ENCODE measurements at places on chromosomes 12 and 14.

- DNase-seq: no peak
These were observed 22.9 kb downstream of the SAMD4A start for GRCh38 chr14:54589843-54590242.

DNA sequence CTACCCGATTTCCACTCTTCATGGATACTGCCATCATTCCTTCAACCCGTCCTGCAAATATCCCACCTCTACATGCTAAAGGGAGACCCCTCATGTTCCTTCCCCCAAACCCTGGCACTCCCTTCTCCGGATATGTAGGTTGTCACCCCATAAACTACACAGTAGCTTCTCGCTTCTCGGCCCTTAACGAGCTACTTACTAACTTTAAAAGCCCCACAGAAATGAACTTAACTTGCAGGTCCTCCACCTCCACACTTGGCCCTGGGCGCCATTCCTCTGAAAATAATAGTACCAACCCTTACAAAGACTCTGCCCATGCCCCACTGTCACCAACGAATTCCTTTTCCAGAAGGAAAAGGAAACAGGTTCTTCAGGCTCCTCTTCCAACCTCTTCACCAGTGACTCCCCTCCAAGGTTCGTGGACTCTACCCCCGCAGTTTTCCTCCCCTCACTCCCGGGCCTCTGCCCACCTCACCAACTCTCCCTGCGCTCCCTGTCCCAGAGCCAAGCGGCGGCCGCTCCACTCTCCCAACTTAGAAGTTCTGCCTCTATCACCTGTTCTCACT lies 1.2 kb downstream of the SPPL3 start:
- no peak for DNase-seq

DNA sequence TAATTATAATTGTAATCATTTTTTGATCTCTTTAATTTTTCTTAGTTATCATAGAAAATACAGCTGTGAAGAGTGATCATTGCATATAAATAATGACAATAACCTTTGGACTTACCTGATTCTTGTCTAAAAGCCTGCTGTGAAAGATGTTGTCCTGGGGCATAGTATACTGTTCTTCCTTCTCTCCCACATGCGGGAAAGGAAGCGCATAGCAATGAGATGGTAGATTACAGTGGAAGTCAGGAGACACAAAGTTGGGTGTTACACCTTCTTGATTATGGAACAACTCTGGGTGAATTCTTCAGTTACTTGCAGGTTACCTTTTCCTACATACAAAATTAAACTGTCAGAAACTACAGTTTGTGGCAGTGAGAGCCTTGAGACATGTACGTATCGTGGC lies 140.8 kb downstream of the KTN1 start:
- DNase-seq: no peak

- DNase-seq: no peak
These were observed 2.6 kb downstream of the DNAJC22 start for GRCh38 chr12:49349266-49349665.

DNA sequence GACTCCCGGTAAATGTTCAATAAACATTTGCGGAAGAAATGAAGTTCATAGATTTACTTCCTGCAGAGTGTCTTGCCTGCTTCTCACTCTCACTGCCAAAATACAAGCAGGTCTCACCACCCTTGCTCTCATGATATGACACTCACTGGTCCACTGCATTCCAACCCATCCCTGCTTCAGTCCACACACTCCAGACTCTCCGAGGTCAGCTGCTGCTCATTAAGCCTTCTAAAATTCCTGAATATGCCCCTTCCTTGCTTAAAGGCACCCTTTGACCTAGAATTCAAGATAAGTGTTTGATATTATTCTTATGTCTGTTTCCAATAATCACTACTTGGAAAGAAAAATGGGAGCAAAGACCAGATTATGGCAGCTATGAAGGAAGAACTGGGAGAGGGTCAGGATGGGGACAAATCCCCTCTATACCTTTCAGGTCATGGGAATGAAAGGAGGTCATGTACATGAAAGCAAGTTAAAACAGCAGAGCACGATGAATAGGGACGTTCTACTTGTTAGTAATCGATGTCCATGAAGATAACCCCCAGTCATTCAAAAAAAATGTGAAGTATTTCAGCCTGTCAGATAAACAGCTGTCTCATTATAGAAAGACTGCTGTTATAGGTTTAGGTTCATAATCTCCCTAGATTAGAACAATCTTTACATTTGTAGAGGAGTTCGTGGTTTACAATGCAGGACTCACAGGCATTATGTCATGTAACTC lies 10.5 kb upstream of the NID2 start:
- DNase-seq: no peak

DNA sequence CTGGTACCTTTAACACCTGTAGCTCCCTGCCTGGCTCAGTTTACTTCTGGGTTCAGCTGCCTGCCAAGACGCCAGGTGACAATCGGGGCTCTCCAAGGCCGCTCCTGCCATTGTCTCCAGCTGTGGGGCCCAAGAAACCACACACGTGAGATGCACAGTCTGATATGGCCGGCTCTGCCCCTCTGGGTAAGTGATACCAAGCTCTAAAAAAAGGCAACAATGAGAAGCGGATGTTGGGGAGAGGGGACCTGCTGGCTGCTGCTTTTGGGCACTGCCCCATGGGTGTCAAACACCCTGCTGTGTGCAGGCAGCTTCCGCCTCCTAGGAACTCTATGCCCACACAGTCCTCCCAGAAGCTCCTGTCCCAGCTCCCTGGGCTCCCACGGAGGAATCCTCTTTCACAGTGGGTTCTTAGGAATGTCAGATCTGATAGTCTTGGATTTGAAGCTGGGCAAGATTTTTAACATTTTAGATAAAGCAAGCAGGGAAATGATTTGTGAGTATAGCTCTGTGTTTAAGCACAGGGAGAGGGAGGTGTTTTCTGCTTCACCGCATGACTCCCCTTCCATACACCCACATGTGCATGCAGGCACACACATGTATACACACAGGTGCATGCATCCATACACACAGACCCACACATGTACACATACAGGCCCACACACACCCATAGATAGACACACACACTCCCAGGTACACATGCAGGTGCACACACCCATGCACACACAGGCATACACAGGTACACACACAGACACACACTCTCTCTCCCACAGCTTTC lies 1135.8 kb downstream of the BCL11B start:
- no peak for DNase-seq

GRCh38 chr12:18882690-18883089 lies 144.8 kb downstream of the CAPZA3 start:
- no peak for DNase-seq

DNA sequence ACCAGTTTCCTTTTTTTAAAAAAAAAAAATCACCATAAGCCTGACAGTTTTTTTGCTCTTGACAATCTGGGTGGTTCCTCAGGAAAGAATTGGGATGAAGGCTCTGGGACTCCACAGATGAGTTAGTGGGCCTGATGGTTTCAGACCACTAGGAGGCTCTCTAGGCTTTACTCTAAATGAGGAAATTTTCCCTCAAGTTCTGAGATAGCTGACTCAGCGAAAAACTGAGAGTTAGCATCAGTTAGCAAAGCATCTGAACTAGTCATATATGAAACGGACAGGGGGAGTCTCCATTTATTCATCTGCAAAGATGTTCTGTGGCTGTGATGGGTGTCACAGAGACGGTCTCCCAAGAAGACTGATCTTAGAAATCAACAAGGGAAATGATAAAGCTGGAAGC lies 314.3 kb upstream of the OR4E1 start:
- DNase-seq: no peak

DNA sequence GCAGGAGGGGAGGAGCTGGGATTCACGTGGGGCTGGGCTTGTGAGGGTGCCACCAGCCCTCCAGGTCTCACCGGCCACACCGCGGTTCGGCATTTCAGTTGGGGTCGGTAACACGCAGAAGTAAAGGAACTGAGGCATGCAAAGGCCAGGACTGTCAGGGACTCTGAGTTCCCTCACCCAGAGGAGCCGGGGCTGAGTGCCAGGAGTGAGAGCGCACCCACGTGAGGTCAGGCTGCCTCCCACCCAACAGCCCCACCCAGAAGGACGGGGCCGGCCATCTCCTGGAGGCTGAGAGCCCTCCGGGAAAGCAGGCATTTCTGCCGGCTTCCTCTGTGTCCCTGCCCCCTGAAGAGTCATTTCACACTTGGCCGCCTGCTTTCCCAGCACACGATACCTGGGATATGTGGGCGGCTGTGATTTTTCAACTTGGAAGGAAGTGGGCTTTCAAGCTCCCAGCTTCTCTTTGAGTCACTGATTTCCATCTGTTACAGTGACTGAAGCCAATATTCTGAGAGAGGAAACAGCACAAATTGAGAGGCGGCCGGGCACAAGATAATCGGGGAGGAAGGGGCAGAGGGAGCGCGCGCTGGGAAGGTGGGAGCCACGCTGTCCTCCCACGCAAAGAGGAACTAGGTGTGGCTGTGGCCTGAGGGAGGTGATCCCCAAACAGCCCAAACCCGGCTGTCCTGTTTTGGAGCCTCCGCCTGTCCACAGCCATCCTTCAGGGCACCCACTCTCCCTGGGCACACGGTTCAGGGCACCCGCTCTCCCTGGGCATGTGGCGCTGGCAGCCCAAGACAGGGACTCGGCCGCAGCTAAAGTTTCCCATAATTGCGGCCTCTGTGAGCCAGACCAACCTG lies 19.0 kb downstream of the GALNT9 start:
- no peak for DNase-seq

DNA sequence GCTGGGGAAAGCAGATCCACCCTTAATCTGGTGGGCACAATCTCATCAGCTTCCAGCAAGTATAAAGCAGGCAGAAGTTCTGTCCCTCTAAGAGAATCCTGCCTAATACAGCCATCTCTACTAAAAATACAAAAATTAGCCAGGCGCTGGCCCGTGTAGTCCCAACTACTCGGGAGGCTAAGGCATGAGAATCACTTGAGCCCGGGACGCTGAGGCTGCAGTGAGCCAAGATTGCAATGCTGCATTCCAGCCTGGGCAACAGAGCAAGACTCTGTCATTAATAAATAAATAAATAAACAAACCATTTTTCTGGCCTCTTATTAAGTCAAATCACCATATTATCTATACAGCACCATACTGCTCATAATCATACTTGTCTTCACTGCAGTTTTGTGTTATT lies 111.2 kb downstream of the MED13L start:
- DNase-seq: no peak

- DNase-seq: no peak
These were observed 54.7 kb downstream of the ATG14 start for GRCh38 chr14:55356913-55357312.

GRCh38 chr14:96130391-96130790 lies 74.2 kb upstream of the BDKRB2 start:
- no peak for DNase-seq

DNA sequence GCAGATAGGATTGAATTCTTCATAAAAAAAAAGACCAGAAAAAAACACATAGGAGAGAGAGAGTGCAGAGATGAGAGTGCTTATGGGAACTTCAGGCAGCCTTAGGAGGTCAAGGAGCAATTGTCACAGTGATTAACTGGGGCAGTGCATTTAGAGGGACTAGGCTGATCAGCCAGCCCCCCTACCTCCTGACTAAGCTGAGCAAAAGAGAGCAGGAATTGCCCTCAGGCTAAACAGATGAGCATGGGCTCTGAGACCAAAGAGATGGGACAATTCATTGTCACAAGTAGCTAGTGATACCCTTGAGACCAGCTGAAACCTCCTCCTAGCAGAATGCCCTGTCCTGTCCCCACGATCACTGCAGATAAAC lies 124.0 kb downstream of the BTG1 start:
- DNase-seq: no peak

DNA sequence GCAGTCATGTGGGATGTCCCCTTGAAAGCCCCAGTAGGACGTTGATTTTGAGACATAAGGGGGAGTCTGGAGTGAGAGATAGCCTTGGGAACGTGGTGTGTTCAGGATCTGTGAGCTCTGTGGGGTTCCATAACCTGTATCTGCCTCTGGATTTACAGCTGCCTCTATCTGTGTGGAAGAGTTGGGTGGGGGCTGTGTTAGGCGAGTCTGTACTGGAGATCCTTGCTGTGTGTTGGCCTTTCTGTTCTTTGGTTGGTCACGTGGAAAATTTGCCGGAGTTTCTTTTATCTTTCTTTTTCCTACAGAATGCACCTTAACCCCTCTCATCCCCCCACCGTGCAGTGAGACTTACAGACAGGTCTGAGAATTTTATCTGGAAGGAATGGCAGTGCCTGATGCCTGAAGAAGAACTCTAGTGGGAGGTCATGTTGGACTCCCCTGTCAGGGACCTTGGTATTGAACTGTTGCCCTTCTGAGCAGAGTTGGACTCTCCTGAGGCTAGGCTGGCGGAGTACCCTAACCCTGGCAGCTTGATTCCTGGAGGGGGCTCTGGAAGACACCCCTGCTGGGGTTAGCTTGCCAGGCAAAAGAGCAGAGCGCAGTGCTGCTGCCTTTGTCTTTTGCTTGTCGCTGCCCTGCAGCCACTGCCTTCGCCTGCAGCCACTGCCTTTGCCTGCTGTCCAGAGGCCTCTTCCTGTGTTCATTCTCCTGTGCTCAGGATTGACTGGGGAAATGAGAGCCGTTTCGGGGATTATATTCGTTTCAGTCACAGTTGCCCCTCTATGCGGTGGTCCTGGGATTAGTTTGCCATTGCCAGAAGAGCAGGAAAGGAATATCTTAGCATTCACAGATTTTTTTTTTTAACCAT lies 34.1 kb downstream of the ZNF664 start:
- no peak for DNase-seq

DNA sequence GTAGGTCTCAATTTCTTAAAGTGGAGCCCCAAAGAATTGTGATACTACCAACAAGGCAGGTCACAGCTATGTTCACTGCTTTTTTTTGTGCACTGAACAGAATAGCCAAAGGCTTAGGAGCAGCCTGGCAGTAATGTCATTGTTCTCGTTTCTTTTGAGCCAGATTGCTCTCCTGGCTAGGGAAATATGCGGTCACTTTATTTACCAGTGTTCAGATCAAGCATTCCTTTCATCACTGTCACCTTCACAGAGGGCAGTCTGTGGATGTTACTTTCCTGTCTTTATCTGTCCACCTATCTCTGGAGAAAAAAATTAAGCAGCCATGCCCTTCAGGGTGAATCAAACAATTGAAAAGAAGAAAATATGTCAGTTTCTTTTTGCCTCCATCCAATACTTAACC lies 159.6 kb downstream of the BTG1 start:
- no peak for DNase-seq

DNA sequence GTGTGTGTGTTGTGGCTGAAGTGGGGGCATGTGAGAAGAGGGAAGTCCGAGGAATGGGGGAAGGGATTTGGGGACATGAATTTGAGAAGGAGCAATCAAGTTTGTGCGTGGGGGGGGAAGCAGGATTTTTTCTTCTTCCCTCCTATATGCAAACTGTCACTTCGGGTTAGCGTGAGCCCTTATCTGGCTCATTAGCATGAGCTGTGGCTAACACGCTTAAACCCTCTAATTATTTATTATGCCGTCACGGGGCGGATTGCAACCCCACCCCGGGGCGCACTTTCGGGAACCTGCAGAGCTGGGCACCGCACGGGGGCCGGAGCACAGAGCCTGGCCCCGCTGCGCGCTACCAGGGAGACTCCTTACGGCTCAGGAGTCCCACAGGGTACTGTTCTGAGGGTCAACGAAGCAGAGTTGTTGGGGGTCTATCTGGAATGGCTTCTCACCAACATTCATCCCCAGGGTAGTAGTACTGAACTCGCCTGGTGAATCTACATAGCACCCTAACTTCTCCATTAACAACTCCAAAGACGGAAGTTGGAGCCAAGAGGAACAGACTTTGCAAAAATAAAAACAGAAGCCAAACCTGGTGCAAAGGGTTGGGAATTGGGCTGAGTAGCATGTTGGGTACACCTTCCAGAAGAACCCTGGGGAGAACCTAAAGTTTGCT lies 6.4 kb upstream of the ASCL1 start:
- DNase-seq: no peak

GRCh38 chr14:67908052-67908754 lies 88.6 kb downstream of the RAD51B start:
- no peak for DNase-seq
